SW480 (cell line): ENCODE measurements at places on chromosomes 12 and 14.

- no peak for DNase-seq
Observed at GRCh38 chr12:105588106-105588505, 257.6 kb downstream of the C12orf75 start.

DNA sequence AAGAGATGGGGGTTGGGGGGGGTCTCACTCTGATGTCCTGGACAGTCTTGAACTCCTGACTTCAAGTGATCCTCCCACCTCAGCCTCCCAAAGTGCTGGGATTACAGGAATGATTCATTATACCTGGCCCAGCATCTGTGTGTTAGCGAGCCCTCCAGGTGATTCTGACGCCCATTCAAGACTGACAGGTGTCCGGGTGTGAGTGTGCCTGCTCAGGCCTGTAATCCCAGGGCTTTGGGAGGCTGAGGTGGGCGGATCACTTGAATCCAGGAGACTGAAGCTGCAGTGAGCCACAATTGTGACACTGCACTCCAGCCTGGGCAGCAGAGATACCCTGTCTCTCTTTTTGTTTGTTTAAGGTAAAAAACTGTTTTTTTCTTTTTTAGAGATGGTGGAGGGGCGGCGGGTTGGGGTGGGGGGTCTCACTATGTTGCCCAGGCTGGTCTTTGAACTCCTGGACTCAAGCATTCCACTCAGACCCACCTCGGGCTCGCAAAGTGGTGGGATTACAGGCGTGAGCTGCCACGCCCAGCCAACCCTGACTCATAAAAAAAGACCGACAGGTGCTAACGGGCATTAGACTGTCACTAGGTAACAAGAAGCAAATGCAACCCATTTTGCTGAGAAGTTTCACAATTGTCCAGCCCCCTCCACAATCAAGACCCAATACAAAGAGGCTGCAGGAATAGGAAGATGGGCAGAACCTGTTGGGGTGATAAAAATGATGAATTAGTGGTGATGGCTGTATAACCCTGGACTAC lies 4.7 kb downstream of the VSIG10 start:
- DNase-seq = peak; percentile 62

DNA sequence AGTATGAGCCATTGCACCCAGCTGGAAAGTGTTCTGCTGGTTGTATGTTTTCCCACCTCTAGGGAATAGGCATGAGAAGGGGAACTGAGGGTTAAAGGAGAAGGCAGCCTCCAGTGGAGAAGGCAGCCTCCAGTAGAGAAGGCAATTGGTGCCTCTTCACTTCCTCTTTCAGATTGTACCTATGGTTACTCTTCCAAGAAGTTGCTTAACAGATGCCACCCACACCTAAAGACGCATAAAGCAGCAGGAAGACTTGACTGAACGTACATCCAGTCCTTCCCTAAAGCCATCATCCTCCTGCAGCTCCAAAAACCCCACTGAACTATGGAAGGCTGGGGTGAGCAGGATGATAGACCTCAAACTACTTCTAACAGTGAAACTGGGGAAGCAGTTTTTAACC lies 13.1 kb downstream of the DPF3 start:
- no peak for DNase-seq

DNA sequence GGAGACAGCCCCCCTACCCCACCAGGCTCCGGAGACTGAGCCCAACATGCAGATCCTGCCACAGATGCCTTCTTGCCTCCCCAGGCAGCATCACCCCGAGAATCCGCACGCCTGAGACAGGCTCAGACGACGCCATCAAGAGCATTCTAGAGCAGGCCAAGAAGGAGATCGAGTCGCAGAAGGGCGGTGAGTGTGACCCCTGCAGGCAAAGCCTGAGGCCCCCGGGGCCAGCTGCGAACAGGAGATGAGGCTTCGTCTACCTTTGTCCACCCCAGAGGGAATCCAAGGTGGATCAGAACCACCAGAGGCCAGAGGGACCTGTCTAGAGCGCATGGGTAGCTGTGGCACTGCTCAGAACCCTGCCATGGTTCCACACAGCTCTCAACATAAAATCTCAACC lies 56.9 kb downstream of the PHETA1 start:
- no peak for DNase-seq

DNA sequence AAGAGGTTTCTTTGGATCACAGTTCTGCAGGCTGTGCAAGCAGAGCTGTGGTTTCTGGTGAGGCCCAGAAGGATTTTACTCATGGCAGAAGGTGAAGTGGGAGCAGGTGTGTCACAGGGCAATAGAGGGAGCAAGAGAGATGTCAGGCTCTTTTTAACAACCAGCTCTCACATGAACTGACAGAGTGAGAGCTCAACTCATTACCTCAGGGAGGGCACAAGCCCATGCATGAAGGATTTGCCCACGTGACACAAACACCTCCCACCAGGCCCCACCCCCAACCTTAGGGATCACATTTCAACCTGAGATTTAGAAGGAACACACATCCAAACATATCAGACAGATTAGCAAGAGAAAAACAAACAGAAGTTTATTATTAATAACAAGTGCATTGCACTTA lies 470.4 kb downstream of the GALC start:
- DNase-seq = peak; percentile 21

GRCh38 chr14:39467889-39468524 lies 35.8 kb upstream of the FBXO33 start:
- peak; percentile 42 for DNase-seq

- no peak for DNase-seq
Observed at GRCh38 chr12:50620109-50620977, 115.6 kb downstream of the DIP2B start.

- DNase-seq = no peak
Observed at GRCh38 chr12:28568704-28569103, 378.4 kb downstream of the CCDC91 start.

- DNase-seq = no peak
Observed at GRCh38 chr12:106174876-106175275, 36.1 kb upstream of the NUAK1 start.

- no peak for DNase-seq
Observed at GRCh38 chr14:72559669-72560255, 334.1 kb downstream of the DPF3 start.

GRCh38 chr12:21972055-21972454 lies 30.8 kb upstream of the ABCC9 start:
- no peak for DNase-seq

GRCh38 chr14:56247495-56248200 lies 129.4 kb downstream of the PELI2 start:
- peak; percentile 8 for DNase-seq

GRCh38 chr12:6458281-6459003 lies 6.6 kb downstream of the TAPBPL start:
- no peak for DNase-seq

DNA sequence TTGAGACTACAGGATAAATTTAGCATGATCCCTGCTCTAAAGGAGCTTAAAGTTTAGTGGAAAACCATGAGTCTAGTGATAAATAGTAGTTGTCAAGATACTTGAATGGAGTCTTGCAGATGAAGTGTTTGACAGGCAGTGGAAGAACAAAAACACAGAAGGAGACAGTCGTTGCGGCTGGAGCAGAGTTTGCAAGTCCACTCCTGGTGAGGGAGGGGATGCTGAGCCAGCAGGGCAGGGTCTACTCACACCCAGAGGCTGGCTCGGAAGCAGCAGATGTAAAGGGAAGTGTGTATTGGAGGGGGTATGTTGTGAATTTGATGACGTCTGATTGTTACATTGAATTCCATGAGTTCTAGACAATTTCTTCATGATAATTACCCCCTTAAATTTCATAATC lies 61.3 kb downstream of the TRAF3 start:
- DNase-seq = no peak

DNA sequence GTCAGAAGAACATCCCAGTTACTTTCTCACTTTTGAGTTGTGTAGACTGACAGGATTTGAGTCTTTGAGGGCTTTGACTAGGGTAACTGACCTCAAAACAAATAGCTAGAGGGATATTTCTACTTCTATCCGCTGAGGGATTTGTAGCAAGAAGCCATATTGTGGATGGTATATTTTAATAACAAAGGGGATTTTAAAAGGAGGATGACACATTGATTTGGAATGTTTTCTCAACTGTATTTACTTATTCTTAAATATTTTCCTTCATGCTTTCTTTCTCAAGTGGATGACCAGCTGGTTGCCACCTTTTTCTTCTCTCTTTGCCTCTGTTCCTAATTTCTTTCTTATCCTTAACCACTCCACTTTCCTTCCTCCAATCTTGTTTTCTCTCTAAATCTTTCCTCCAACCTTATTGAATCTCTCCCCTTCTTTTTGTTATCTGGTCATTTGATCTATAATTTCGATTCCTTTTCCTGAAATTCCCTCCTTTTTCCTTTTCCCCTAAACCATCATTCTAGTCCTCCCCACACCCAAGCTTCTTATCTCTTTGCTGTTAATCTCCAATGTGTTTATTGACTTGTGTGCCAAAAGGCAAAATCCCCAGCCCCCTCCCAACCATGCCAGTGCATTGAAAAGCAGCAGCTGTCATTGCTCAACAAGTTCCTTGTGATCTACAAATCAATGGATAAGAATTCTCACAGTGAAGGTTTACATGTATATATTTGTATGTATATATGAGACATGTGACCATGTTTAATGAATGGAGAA lies 411.6 kb downstream of the RAD51B start:
- no peak for DNase-seq

GRCh38 chr14:99234961-99235571 lies 36.9 kb downstream of the BCL11B start:
- no peak for DNase-seq

DNA sequence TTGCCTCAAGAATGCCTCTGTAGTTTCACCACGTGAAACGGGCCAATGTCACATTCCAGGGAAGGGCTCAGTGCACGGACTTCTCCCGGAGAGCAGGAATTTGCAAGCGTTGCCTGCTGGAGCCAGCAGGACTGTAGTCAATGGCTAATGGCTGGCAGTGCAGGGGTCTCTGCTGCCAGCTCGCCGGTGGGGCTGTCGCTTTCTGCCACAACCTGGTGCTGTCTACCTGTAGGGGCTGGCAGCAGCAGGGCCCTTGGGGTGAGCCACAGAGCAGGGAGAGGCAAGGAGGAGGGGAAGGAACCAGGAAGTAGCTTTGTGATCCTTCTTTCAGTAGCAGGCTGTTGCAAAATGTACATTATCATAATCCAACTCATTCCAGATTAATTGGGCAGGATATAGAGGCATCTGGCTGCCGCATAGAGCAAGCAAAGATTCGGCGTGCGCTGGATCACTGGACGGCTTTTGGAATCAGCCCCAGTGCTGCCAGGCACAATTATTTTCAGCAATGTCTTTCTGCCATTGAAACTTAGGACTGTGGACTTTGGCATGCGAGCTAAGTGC lies 114.1 kb downstream of the PAPOLA start:
- no peak for DNase-seq

DNA sequence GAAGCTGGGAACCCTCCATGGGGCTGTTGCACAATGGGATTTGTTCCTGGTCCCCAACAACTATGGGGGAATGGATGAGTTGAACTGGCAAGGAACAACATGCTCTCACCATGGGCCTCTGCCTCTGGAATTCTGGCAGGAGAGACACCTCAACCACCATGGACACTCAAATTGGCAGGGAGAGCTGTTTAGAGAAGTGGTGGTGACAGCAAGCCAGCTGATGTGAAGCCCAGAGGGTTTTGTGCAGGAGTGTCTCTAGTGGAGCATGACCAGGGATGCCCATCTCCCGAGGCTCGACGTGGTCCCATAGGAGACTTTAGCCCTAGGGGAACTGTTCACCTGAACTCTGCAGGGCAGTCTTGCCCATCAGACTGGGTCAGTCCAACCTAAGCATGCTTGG lies 345.2 kb upstream of the CCDC196 start:
- no peak for DNase-seq

GRCh38 chr14:53881921-53882320 lies 74.7 kb downstream of the BMP4 start:
- peak; percentile 44 for DNase-seq

GRCh38 chr12:67669934-67670631 lies 21.5 kb downstream of the DYRK2 start:
- no peak for DNase-seq

DNA sequence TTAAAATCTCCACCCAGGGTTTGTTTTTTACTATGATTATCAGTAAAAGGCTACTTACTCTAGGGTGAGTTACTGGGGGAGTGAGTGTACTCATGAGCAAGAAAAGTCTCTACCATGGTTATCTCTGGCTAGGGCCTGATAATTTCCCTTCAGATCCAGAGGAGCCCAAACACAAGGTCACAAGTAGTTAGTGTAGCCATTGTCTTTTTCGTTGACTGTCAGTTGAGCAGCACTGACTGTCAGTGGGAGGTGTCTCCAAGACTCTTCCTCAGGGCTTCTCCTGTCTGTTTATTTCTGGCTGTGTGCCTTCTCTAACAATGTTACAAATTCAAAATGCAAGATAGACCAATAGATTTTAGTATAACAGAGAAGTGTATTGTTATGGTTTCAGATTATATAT lies 181.2 kb upstream of the MIS18BP1 start:
- no peak for DNase-seq

DNA sequence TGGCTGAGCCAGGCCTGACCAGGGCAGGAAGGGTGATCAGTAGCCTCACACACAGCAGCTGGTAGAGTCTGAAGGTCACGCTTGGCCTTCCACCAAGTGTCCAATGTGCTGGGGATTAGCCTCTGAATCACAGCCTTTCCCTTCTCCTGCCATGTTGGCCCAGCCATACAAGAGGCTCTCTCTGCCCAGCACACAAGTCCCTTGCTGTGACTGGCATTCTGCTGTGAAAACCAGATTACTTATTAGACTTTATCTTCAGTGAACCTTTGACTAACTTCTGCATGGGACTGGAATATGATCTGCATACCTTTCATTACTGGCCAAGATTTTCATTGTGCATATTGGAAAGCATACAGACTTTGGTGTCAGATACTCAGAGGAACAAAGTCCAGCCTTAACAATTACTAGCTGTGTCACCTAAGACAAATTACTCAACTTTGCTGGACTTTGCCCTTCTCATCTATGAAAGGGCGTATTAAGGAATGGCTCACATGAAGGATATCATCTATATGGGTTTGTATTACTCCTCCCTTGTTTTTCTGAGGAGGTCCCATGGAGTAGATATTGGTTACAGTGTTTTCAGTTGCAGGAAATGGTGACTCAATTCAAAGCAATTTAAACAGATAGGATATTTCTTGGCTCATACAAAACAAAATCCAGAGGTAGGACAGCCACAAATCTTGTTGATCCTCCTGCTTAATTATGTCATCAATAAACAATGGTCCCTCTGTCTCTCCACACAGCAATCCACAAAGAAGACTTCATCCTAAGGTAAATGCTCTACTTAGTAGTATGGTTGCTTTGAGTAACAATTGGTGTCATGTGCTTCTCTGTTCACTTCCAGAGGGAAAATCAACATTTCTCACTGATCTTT lies 99.6 kb downstream of the DYRK2 start:
- DNase-seq = peak; percentile 63
